ENCODE measurements at places on chromosomes 6 and 20.

DNA sequence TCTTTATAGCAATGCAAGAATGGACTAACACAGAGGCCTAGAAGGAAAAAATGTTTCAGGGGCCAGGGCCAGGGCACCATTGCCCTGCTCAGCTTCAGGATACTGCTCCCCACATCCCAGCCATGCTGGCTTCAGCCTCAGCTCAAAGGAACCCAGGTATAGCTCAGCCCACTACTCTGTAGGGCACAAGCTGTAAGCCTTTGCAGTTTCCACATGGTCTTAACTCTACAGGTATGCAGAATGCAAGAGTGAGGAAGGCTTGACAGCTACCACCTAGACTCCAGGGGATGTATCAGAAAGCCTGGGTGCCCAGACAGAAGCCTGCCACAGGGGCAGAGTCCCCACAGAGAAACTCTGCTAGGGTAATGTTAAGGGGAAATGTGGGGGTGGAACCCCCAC lies 10.5 kb upstream of the TTK start:
- no peak for DNase-seq

DNA sequence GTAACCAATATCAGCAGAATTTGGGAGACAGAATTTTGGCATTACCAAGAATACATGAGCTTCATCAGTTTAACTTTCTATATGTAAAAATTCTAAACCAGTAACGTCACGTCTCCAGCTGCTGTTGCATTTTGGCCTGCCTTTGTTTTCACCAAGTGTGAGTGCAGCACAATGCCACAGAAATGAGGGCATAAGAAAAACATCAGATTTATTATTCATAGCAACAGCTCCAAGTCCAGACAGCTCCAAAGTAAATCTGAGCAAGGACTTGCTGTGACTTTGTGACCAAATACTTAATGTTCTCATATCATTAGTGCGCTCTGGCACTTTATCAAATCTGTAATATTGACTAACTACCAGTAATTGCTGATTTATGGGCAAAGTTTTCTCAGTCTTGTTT lies 11.0 kb upstream of the FBXL4 start:
- no peak for DNase-seq

DNA sequence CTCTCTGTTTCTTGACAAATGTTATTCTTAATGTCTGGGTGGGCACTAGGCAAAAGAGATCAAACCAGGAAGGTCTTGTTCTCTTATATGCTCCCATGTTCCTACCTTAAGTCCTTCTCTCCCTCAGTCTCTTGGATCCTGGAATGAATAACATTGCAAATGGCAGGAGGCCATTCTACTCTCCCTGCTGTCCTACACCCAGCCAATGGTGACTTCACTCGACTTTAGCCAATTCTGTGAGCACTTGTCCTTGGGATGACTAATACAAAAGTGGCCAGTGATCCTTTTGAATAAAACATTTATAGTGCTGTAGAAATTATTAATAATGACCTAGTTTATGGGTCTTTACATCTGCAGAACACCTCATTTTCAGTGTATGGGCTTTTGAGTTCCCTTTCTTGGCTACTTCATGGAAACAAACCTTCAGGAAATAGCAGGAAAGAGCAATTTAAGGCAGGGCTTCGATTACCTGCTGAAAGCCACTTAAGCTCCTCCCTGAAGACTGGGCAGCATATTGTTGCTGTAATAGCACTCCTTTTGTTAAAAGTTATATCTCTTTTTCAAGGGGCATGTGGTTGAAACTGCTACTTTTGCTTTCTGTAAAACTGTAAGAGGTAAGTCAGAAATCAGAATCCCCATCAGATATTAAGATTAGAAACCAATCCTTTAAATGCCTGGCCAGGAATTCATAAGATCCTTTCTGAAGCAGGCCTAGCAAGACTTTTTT lies 10.5 kb downstream of the OTOR start:
- DNase-seq: no peak

DNA sequence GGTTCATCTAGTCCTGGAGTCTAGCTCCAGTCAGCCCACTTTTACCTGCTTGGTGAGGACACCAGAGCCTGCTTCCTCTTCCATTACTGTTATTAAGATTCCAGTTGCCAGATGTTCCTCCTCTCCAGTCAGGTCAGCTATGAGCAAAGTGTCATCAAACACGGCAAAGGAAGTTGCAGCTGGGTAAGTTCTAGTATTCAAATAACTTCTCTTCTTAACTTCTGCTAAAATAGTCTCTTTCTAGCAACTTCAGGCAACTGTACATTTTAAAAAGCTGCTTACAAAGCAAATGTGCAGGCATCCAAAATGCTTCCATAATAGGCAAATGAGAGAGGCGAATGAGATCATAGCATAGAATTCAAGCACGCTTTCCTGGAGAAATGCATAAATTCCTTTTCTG lies 18.4 kb upstream of the MRPS18A start:
- DNase-seq: no peak

- DNase-seq: no peak
Measured at GRCh38 chr6:15001326-15001910, 244.5 kb upstream of the JARID2 start.

GRCh38 chr6:6366803-6367202 lies 46.3 kb upstream of the F13A1 start:
- no peak for DNase-seq

DNA sequence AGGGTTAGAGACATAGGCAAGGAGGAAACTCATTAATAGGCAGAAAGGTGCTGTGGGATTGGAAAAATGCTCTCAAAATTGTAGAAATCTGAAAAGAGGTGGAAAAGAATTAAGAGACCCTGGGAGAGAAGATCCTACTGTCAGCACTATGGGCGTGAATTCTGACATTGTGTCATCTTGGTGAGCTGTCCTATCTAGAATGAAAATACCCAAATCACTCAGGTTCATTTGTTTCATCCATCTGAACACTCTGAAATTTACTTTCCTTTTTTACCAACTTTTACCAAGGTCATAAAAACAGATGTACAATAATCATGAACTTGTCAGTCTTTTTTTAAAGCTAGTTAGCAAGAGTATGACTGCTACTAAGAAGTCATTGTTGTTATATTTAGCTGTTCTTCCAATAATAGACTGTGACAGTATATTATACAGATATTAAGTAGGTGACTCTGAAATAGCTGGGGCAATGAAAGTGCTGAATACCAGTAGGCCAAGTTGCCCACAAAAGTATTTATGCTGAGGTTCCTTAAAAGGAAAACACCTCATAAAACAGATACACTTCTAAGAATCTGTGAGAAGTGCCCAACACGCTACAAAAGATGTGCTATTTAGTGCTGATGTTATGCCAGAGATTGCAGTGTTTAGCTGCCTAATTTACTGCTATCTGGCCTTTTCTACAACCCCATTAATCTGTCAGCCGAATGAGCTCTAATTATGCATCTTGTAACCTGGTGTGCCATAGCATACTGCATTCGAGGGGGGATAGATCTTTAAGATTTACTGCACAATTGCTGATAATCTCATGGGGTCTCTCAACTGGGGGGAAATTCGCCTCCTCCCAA lies 217.5 kb upstream of the SUPT3H start:
- no peak for DNase-seq

DNA sequence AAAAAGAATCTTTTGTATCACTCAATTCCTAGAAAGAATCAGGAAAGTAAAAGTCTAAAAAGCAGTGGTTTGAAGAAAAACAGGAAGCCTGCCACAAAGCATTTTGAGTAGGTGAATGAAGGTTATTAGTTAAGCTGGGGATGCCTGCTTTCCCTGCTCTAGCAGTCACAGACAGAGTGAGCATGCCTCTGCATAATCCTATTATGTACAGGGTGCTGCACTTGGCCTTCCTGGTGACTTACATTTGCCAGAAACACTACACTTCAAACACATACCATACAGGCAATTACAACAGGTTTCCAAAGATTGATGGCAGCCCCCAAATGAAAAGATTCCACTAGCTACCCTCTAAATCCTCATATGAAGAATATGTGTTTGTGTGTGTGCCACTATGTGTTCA lies 130.8 kb downstream of the TPBG start:
- no peak for DNase-seq

DNA sequence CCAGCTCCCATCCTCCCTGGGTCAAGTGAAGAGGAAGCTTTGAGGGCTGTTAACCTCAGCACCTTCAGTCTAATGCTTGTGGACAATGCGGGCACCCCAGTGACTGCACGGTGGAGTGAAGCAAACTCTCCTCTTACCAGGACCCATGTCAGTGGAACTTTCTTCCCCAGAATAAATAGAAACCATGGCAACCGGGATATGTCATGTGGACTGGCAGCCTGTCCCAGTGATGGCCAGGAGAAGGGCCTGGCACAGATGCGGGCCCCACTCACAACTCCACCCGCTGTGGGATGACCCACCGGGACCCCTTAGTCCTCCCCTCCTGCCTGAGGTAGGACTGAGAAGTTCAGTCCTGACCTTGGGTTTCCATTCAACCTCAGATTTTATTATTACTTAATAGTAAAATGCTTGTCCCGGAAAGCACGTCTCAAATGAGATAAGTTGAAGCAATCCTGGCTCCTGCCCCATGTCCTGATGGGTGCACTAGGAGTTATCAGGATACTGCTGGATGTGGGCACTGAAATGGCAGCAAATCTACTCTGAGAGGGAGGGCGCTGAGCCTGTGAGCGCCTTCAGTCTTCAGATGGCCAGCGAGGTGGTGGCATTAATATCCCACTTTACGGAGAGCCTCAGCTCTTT lies 23.5 kb downstream of the TOX2 start:
- DNase-seq: no peak

- DNase-seq: no peak
Measured at GRCh38 chr6:119269266-119270103, 80.1 kb downstream of the MAN1A1 start.

- peak; percentile 25 for DNase-seq
Measured at GRCh38 chr6:117976030-117976651, 69.1 kb downstream of the SLC35F1 start.

- DNase-seq: no peak
Measured at GRCh38 chr6:57108691-57109090, 18.7 kb downstream of the ZNF451 start.

DNA sequence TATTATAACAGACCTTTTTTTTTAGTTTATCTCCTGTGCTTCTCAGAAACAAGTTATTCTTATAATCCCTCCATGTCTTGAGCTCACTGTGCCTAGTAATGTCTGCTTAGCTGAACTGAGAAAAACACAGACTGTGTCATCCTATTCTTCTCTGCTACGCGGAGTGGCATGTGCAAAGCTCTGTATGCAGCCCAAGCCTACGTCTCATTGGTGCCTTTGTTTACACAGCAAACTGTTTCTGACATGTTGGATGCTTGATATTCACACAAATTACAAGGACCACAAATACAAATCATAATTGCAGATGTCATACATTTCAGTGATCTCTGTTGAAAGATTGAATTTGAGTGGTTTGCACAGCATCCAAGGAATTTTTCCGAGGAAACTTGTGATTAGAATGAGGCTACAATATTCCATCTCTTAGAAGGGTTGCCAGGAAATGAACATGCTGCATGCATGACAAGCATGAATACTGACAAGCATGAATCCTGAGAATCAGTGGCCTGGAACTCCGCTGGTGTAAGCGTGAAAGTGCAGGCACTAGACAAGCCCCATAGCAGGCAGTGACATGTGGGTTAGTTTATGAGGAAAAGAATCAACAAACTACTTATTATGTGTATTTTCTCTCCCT lies 128.4 kb upstream of the SGK1 start:
- peak; percentile 74 for DNase-seq

All from astrocyte (in vitro differentiated cells and primary cell).